ENCODE measurements at places on chromosomes 2 and 18. TPM values are rescaled to one million over a fixed set of nuclear protein-coding genes. Genes with fewer than 3 reads are reported as not detected.

DNA sequence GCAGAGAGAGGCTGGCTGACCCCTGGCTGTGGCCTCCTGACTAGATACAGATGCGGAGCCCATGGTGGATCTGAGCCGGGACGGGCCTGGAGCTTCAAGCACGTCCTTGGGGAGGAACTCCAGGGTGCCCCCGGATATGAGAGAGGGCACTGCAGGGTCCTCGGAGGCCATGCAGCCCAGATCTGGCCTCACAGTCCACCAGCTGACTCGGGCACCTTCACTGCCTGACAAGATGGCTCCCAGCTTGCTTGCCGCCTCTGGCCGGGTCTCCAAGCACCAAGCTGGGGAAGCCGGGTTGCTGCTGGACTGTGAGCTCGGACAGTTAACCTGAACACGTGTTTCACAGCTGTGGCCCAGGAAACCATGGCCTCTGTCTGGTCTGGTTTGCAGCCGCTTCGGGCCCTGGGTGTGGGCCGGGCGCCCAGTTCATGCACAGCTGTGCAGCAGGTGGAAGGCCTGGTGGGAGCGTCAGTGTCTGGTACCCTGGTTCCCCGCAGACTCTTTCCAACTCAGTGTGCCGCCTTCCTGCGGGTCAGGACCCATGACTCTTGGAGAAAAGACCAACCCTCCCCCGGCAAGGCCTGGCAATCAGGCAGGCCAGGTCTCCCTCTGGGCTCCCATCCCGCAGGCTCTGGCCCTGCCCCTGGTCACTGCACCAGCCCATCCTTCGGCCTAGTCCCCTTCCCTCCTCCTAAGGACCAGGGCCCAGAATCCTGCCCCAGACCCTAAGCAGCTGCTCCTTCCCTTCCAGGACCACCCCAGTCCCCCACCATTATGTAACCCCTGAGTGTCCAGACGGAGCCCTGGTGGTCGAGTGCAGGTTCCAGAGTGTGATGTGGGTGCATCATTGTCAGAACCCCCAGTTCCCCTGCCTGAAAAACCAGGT lies 74.6 kb upstream of the OTOS start:
- H3K4me1 ChIP-seq: no peaks in the 10 kb centered on the region
- no peak overlapping the region for H3K4me3 ChIP-seq
- H3K27me3 ChIP-seq: no peaks in the 10 kb centered on the region
- H3K36me3 ChIP-seq: no peaks in the 10 kb centered on the region
- H3K27ac ChIP-seq: no peak overlapping the region
- no peak for DNase-seq

GRCh38 chr2:143726151-143726845 lies 597.1 kb downstream of the ARHGAP15 start:
- no peak overlapping the region for H3K27ac ChIP-seq
- H3K4me1 ChIP-seq: no peaks in the 10 kb centered on the region
- H3K36me3 ChIP-seq: no peaks in the 10 kb centered on the region
- no peak overlapping the region for H3K4me3 ChIP-seq

- no peaks in the 10 kb centered on the region for H3K27me3 ChIP-seq
- H3K4me1 ChIP-seq: peaks cover 32% of the 10 kb centered on the region
- peaks cover 3% of the 10 kb centered on the region for H3K36me3 ChIP-seq
- DNase-seq: peak; percentile 96
- H3K4me3 ChIP-seq: peak within 1 kb of the TSS; percentile 91
These were observed at the start of gene ZFP36L2 for GRCh38 chr2:43226558-43226954. Gene ZFP36L2 (minus strand): TSS chr2:43226606. CDS start chr2:43226315, 291 bp downstream.

DNA sequence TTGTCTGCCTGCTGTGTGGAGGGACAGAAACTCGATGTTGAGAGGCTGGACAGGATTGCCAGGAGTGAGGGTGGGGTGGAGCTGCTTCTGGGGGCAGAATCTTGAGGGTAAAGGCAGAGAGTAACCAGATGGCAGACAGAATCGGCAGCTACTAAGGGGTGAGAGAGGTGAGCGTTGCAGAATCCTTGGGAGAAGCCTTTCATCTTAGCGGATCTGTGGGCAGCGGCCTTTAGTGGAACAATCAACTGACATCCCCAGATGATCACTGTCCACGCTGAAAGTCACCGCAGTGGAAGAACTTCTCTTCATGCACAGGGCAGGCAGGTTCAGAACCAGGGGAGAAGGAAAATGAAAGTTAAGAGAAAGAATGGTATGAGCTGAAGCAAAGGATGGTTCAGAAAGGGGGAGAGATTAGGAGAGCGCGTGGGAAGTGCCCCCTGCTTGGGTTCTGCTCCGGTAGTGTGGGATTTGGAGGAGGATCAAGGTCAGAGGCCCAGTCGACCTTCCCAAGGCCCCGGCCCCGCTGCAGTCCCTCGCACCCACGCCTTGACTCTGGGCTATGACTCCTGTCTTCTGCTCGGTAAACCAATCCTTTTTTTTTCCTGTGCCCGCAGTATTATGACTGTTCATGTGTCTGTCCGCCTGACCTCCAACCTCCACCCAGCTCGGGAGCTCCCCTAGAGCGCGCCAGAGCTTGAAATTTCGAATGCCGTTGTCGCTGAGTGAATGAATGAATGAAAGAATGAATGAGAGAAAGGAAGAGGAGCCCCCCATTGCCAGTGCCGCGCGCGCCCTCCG lies 584 bp downstream of the BOLA3 start:
- H3K27ac ChIP-seq: no peak overlapping the region
- H3K36me3 ChIP-seq: peaks cover 3% of the 10 kb centered on the region
- DNase-seq: no peak

DNA sequence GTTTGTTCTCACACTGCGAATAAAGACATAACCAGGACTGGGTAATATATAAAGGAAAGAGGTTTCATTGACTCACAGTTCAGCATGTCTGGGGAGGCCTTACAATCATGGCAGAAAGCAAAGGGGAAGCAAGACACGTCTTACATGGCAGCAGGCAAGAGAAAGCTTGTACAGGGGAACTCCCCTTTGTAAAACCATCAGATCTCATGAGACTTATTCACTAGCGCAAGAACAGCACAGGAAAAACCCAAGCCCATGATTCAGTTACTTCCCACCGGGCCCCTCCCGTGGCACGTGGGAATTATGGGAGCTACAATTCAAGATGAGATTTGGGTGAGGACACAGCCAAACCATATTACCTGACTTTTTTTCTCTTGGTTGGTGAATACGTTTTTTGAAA lies 51.3 kb downstream of the TMEM247 start:
- H3K4me3 ChIP-seq: no peak overlapping the region
- no peak overlapping the region for H3K27ac ChIP-seq
- no peaks in the 10 kb centered on the region for H3K4me1 ChIP-seq
- no peak for DNase-seq

- peak overlapping the region; percentile 85 for H3K27ac ChIP-seq
- DNase-seq: peak; percentile 65
- peaks cover 5% of the 10 kb centered on the region for H3K4me1 ChIP-seq
- H3K36me3 ChIP-seq: no peaks in the 10 kb centered on the region
These were observed 4.1 kb downstream of the ZEB2 start for GRCh38 chr2:144515696-144516410.

MAP3K19 gene
- total RNA-seq: not detected

DNA sequence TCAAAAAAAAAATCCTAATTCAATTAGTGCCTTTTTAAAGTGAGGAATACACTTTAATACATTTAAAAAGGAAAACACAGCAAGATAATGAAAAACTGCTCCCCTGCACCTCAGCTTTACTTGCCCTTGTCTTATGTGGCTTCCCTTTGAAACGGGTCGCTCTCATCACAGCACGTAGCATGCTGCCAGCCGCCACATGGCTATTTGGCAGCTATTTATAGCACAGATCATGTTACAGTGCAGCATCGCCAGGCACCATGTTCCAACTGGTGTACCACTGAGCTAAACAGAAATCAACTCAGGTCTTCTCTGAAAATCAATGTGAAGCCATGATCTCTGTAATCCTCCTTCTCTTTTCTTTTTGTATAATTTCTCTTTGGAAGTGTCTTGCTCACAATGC lies 65.1 kb downstream of the TMEM182 start:
- no peak overlapping the region for H3K27ac ChIP-seq
- no peak overlapping the region for H3K4me3 ChIP-seq
- no peaks in the 10 kb centered on the region for H3K36me3 ChIP-seq
- no peaks in the 10 kb centered on the region for H3K27me3 ChIP-seq
- no peak for DNase-seq
- no peaks in the 10 kb centered on the region for H3K4me1 ChIP-seq

ANTXR1 gene
- 3.6 TPM for total RNA-seq

- H3K4me3 ChIP-seq: no peak overlapping the region
- no peaks in the 10 kb centered on the region for H3K36me3 ChIP-seq
- H3K27me3 ChIP-seq: no peaks in the 10 kb centered on the region
- no peak for DNase-seq
These were observed 71.8 kb upstream of the SP5 start for GRCh38 chr2:170643346-170643745.

CNTNAP5 gene
- not detected for total RNA-seq

DNA sequence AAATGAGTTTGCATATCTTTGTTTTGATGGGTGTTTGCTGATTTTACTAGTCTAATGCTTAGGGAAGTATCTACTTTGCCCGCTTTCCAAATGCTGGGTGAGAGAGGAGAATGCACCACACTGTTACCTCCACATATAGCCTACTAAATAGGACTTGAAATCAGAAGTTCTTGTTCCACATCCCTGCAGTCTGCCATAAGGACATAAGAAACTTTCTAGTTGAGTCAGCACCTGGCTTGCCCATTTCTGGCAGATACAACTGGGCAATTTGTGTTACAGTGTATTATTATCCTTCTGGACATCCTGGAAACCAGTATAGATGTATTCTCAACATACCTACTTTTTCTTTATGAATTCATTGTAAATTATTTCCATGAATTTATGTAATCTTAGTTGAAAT lies 29.5 kb downstream of the ANXA4 start:
- no peak overlapping the region for H3K4me3 ChIP-seq
- no peaks in the 10 kb centered on the region for H3K27me3 ChIP-seq
- DNase-seq: no peak
- no peak overlapping the region for H3K27ac ChIP-seq
- no peaks in the 10 kb centered on the region for H3K36me3 ChIP-seq
- peaks cover 25% of the 10 kb centered on the region for H3K4me1 ChIP-seq

ELMOD3 gene
- 15.8 TPM for total RNA-seq

DNA sequence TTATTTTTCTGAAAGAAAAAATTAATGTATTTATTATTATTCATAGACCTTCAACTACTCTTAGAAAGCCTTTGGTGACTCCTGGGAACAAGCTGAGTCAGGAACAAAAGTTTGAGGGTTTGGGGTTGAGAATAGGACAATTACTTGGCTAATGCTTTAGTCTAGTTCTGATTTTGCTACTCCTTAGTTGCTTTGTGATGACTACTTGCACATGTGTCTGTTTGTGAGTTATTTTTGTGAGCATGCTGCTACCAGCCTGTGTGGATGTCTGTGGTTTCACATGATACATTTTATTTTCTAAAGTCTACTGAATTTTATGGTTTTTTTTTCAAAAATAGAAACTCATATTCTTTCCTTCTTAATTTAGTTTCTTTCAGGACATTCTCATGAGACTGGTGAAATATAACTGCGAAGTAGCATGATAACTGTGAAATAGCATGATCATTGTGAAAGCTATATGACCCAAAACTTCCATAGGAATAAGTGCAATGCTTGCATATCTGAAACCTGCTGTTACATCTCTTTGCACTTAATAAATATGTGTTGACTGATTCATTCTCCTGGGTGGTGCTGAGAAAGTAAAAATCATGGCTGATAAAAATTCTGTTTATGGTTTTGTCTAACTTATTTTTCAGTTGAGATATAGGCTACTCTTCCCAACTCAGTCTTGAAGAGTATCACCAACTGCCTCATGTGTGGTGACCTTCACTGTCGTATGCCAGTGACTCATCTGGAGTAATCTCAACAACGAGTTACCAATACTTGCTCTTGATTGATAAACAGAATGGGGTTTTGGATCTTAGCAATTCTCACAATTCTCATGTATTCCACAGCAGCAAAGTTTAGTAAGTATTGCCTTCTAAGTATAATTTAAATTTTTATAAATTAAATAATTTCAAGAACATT lies 17.9 kb upstream of the IL18R1 start:
- no peaks in the 10 kb centered on the region for H3K27me3 ChIP-seq
- DNase-seq: no peak
- H3K27ac ChIP-seq: no peak overlapping the region
- no peaks in the 10 kb centered on the region for H3K4me1 ChIP-seq
- H3K4me3 ChIP-seq: no peak overlapping the region

IGFBP2 gene
- 242 TPM for total RNA-seq

DNA sequence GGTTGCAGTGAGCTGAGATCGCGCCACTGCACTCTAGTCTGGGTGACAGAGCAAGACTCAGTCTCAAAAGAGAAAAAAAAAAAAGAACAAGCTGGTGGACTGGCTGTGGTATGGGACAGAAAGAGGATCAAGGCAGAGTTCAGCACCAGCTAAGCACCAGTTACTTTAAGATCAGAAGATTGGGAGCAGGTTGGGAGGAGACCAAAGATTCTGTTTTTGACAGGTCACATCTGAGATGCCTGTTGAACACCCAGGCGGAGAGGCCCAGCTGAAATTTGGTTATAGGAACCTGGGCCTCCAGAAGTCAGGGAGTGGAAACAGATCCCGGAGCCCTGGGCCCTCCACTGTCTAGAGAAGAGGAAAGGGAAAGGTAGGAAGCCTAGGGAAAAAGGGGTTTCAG lies 53.2 kb upstream of the POMC start:
- H3K4me3 ChIP-seq: no peak overlapping the region
- no peaks in the 10 kb centered on the region for H3K27me3 ChIP-seq
- no peaks in the 10 kb centered on the region for H3K36me3 ChIP-seq
- H3K27ac ChIP-seq: no peak overlapping the region
- DNase-seq: no peak
- no peaks in the 10 kb centered on the region for H3K4me1 ChIP-seq

DNAH7 gene
- 0.50 TPM for total RNA-seq

HOXD1 gene
- not detected for total RNA-seq

GRCh38 chr18:2502880-2503279 lies 68.4 kb downstream of the METTL4 start:
- no peaks in the 10 kb centered on the region for H3K27me3 ChIP-seq
- no peak overlapping the region for H3K4me3 ChIP-seq
- no peak overlapping the region for H3K27ac ChIP-seq
- DNase-seq: no peak
- H3K36me3 ChIP-seq: no peaks in the 10 kb centered on the region
- no peaks in the 10 kb centered on the region for H3K4me1 ChIP-seq

GRCh38 chr2:151350579-151351195 lies 6.7 kb upstream of the TNFAIP6 start:
- H3K27ac ChIP-seq: no peak overlapping the region
- H3K27me3 ChIP-seq: no peaks in the 10 kb centered on the region
- H3K36me3 ChIP-seq: no peaks in the 10 kb centered on the region
- no peak for DNase-seq

DNA sequence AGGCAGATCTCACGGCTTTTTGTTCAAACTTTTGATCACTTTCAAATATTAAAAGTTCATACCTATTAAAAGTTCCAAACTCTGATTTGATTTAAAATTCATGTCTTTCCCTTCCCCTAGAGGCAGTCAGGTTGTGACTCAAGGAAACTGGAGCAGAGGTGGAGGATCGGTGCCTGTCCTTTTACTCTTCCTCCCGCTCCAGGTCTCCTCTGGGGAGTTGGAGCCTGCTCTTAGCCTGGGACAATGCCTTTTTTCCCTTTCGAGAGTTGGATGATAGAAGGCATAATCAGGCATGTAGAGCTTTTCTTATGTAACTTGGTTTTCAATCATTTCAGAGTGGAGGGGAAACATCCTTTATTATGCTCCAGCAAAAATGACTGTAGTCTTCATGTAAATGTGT lies 1706.1 kb upstream of the CELF4 start:
- no peak for DNase-seq
- H3K27ac ChIP-seq: no peak overlapping the region
- no peaks in the 10 kb centered on the region for H3K4me1 ChIP-seq
- no peaks in the 10 kb centered on the region for H3K36me3 ChIP-seq

UGT1A5 gene
- 1.6 TPM for total RNA-seq

Data from liver (tissue), 10 donors.